ENCODE measurements at places on chromosomes 1 and 21.
A peak's percentile ranks its signal among the peaks of the same experiment; 100 is the strongest.

DNA sequence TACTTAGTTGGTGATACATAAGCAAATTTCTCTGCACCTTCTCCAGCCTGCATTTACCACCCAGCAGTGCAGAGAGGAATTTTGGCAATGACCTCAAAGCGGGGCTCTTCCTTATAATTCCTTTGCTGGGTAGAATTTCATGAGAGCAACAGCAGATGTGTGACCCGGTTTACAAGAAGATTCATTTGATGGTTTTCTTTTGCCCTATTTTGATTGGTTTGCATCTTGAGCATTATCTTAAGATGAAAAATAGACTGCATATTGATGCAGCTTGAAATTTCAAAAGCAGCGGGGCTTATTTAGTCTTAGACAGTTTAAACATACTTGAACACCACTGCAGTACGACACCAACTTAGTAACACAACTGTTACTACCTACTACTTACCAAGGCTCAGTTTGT lies 378.9 kb downstream of the TTLL7 start:
- DNase-seq, result no peak

GRCh38 chr1:162055062-162055461 lies 14.4 kb upstream of the NOS1AP start:
- no peak for DNase-seq

- DNase-seq, result peak; percentile 69
Observed at GRCh38 chr1:226438007-226438406, 30.1 kb upstream of the PARP1 start.

DNA sequence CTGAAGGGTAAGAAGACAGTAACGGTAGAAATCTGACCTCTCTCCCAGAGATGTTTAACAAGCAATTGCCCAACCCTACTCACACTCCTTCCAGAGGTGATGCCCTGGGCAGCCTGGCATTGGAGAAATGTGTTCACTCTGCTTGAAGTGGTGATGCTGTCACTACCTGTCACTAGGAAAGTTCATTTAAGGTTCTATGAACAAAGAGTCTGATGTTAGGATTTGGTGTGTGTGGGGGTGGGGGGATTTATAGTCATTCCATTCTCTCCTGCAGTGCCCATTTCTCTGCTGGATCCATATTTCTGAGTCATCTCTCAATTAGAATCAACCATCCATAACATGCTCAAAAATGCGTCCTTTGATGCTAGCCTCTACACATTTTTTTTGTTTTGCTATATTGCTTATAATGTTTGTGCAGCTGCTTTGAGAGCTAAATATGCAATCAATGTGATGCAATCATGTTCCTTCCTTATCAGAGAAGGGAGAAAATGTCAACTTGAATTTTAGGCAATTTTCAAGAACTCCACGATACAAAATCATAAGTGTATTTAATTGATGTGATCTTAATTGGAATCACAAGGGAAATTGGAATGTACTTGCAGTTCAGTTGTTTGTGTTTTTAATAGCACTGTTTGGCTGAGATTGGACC lies 173.9 kb downstream of the DUSP10 start:
- peak; percentile 31 for DNase-seq

- no peak for DNase-seq
Observed at GRCh38 chr1:234539666-234540403, 60.9 kb upstream of the TARBP1 start.

Measured in hematopoietic multipotent progenitor cell treated with erythropoietin and hydrocortisone succinate and interleukin-3 and kit ligand, for 4 days (in vitro differentiated cells).